ENCODE measurements at places on chromosomes 12 and 14.

- DNase-seq = no peak
Measured at GRCh38 chr14:84433961-84434360, 1096.0 kb upstream of the FLRT2 start.

- DNase-seq = no peak
Measured at GRCh38 chr12:112904571-112904970, 2.2 kb upstream of the OAS1 start.

- no peak for DNase-seq
Measured at GRCh38 chr14:25001156-25001555, 48.8 kb downstream of the STXBP6 start.

- DNase-seq = no peak
Measured at GRCh38 chr12:43338848-43339526, 213.0 kb downstream of the ADAMTS20 start.

- DNase-seq = no peak
Measured at GRCh38 chr14:94998110-94998509, 159.2 kb downstream of the DICER1 start.
